ENCODE measurements at places on chromosomes 16 and 17.

GRCh38 chr17:7067198-7067597, 12.9 kb downstream of the CLEC10A start:
- no peak for DNase-seq

DNA sequence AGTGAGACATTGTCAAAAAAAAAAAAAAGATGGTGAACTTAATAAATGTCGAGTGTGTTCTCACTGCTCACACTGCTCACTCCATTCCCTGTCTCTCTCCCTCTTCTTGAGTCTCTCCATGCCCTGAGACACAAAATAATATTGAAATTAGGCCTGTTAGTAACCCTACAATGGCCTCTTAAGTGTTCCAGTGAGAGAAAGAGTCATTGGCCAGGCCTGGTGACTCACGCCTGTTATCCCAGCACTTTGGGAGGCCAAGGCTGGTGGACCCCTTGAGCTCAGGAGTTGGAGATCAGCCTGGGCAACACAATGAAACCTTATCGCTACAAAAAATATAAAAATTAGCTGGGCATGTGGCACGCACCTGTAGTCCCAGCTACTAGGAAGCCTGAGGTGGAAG, 16.2 kb upstream of the CSF3 start:
- no peak for DNase-seq

DNA sequence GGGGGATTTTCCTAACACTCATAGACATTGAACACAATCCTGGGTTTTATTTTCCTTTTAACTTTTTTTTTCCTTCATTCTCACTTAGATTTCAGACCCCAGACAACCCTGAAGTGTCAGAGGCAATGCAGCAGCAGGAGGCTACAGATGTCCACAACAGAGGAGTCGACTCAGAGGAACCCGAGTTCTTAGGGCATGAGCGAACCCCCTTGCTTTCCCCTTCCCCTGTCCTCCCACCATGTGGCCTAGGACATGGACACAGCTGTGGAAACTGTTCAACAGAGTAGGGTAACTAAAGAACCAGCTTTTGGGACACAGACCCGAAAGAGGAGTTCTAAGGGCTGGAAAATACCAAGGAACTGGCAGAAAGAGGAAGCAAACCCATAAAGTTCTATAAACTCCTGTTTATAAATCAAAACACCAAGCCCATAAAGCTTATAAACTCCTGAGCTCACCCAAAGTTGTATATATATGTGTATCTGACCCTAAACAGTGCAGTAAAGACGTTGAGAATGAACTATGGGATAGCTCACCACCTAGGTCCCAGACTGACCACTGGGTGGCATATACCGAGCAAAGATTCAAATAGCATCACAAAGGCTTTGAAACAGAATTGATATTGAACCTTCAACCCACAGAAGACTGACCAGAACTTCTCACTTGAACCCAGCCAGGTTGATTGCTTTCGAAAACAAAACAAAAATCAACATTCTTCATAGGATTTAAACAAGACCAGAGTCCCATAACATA, 33.9 kb downstream of the CMTM4 start:
- DNase-seq = peak; percentile 58

DNA sequence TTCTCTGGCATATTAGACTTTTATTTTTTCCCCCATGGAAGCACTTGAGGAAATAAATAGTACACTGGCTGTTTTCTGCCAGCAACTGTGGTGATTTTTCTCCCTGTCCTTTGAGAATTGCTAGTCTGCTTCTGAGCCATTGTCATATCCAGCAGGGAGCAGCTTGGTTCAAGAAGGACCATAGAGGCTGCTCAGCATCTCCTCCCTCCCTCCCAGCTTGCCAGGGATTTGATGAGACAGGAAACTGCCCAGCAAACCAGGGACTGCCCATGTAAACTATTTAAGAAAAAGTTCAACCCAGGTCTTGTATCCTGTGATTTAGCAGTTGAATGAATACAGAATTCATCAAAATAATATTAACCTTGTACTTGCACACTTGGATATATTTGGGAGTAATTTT, 39.5 kb downstream of the CYB5B start:
- DNase-seq = no peak

DNA sequence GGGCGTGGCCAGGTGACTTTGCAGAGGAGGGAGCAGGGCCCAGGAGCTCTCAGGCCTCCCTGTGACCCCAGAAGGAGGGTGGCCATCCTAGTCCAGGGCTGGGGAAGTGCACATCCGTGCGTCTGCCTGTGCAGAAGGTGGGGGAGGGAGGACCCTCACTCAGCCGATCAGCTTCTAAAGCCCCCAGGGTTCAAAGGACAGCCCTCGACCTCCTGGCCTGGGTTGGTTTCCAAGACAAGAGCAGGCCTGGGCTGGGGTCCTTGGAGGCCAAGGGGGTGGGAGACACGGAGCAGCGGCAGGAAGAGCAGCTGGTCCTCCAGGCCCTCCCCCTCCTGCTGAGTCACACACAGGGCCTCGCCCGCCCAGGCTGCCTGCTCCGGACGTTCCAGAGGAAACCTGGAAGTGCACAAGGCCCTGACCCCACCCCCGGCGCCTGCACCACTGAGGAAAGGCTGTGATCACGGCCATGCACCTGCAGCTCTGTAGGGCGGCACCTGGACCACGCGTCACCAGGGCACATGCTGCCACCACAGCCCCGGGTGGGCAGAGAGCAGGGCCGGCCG, 67.1 kb upstream of the ZNF469 start:
- DNase-seq = peak; percentile 72

DNA sequence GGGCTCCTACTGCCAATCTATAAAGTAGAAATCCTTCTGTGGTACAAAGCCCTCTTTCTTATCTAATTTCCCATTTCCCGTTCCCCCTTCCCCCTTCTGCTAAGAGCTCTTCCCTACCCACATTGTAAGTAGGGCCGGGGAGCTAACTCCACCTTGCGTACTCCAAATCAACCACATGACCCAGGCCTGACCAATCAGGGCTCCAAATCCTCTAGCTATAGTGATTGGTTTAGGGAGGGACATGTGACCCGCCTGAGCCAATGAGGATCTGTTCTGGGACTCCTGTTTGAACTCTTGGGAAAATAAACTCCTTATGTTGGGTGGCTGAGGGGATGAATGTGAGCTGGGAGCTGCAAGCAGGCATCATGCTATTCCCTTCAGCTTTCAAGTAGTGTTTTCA, 40.9 kb upstream of the MEOX1 start:
- DNase-seq = no peak

DNA sequence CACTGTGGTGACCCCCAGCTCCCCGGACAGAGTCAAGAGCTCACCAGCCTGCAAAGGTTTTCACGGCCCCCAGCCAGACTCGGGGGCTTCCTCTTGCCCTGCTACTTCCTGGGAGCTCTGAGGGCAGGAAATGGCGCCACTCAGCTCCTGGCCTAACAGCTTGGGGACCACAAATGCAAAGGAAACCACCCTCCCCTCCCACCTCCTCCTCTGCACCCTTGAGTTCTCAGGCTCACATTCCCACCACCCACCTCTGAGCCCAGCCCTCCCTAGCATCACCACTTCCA, 375 bp upstream of the SPN start:
- DNase-seq = no peak

DNA sequence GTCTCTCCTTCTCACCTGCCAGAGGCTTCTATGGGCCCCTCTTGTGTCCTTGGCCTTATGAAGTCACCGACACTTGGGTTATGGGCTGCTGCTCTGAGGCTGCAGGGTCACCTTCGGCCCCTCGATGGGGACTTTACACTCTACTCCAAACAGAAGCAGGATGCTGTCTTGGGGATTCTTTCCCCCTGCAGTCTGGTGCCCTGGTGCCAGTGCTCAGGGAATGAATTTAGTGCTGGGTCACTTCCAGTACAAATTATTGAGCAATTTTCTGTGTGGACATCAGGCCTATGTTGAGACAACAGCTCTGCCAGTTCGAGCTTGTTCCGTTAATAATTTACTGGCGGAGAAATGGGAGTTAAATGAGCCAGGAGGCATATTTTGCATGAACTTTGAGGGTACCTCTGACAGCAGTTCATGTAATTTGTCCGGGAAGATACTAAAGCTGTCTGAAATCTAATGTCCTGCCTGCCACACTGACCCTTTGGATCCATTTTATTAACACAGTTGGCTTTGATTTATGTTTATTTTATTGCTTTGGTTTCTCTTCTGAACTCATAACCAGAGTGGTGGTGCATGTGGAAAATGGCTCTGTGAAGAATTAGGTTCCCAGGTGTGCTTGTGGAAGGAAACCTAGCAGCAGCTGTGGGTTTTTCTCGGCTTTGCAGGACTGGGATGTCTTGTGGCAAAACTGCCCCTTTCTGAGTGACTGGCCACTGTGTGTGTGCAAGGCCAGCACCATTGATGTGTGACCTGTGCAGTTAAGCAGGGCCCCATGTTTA, 34.1 kb upstream of the DHX8 start:
- no peak for DNase-seq

DNA sequence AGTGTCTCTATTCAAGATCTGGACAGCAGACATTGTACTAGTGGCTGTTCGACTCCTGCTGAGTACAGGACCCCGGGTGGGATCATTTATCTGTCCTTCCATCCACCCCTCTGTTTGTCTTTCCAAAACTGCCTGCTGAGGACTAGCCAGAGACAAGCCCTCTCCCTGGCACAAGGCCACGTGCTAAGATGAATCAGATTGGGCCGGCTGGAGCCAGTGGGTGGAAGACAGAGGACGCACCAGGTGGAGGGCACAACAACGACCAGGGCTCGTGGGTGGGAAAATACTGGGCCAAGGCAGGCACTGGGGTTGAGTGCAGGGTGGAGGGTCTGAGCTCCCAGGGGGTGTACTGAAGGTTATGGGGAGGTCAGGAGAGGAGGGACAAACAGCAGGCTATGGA, 1.4 kb upstream of the CA7 start:
- no peak for DNase-seq

DNA sequence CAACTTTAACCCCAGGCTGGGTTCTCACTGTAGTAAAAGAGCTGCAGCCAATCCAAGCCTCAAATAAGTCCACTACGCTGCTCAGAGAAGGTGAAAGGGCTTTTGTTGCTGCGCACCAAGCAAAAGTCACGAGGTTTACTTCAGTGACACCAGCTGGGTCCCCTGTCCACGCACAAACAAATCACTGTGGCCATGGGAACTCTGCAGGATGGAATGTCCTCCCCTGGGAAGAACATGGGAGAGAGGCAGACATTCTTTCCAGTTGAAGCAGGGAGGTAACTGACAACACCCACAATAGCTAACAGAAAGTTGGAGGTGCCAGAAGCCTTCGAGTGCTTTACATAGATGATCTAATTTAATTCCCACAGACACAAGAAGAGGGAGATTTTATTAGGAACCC, 181.9 kb downstream of the PMP22 start:
- DNase-seq = no peak

DNA sequence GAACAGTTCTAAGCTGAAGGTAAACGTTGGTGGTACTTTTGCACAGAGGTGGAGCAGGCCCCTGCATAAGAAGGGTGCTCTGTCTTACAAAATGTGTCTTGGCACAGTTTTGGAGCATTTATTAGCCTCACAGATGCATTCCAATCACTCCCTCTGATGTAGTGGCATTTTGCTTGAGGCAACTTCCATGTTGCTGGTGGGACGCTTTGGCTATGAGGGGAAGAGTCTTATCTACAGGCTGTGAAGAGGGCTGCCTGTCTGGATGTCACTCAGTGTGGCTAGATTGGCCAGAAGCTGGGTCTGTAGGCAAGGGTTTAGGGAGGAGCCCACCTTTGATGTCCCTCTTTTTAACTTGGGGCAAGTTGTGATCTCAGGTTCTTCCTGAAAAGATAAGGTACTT, 2.6 kb upstream of the RARA start:
- DNase-seq = no peak

DNA sequence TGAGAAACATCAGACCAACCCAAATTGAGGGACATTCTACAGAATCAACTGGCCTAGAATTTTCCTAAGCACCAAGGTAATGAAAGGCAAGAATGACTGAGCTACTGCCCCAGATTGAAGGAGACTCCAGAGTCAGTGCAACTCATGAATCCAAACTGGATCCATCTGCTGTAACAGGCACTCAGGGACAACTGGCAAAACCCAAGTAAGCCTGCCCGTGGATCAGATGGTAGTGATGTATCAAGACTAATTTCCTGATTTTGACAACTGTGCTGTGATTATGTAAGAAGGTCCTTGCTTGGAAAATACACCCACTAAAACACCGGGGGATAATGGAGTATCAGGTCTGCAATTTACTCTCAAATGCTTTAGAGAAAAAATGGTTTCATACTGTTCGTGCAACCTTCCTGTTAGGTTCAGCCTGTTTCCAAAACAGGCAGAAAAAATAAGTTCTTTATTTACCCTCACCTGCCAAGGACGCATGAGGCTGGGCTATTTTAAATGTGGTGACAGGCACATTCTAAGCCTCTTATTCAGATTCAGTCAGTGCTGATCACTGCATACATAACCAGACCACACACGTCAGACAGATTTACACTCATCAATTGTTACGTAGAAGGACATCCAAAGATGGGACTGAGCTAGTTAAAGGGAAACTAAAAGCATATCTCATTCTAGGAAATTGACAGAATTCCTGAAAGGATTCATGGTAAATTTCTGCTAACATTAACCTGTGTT, 7.0 kb downstream of the MBTPS1 start:
- no peak for DNase-seq

GRCh38 chr17:39867084-39867879, 720 bp upstream of the ZPBP2 start:
- DNase-seq = no peak

DNA sequence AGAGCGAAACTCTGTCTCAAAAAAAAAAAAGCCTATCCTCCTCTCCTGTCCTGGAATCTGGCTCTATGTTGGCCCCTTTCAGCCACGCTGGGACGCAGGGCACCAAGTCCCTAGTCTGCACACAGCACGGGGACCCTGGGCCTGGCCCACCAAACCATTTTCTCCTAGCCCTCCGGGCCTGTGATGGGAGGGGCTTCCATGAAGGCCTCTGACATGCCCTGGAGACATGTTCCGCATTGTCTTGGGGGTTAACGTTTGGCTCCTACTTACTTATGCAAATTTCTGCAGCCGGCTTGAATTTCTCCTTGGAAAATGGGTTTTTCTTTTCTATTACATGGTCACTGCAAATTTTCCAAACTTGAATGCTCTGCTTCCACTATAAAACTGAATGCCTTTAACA, 12.6 kb upstream of the GPT2 start:
- no peak for DNase-seq

DNA sequence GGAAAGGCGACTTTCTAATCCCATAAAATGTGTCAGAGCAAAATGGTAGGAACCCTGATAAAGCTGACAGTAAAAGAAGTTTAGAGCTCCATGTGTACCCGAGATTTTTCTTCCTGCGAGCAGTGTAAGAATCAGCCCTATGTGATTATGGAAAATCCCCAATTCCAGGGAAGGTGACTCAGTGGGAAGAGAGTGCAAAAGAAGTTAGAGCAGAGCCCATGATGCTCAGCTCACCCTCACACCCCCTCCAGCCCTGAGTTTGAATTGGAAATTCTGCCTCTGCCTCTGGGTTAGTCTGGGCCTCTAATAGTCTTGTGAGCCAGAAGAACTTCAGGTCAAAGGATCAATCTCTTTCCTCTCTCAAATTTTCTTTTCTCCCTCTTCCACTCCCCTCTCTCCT, 12.5 kb downstream of the C17orf78 start:
- no peak for DNase-seq

GRCh38 chr17:79018370-79018695, 5.6 kb upstream of the C1QTNF1 start:
- DNase-seq = no peak

- no peak for DNase-seq
Measured at GRCh38 chr17:18129041-18129502, 20.5 kb downstream of the MYO15A start.

- DNase-seq = no peak
Measured at GRCh38 chr16:66705790-66706505, 9.4 kb upstream of the CMTM4 start.

All from cardiac muscle cell (in vitro differentiated cells and primary cell).